ENCODE measurements at places on chromosomes 7 and 10.

GRCh38 chr10:117609095-117609795, 66.7 kb downstream of the EMX2 start:
- no peak for DNase-seq

DNA sequence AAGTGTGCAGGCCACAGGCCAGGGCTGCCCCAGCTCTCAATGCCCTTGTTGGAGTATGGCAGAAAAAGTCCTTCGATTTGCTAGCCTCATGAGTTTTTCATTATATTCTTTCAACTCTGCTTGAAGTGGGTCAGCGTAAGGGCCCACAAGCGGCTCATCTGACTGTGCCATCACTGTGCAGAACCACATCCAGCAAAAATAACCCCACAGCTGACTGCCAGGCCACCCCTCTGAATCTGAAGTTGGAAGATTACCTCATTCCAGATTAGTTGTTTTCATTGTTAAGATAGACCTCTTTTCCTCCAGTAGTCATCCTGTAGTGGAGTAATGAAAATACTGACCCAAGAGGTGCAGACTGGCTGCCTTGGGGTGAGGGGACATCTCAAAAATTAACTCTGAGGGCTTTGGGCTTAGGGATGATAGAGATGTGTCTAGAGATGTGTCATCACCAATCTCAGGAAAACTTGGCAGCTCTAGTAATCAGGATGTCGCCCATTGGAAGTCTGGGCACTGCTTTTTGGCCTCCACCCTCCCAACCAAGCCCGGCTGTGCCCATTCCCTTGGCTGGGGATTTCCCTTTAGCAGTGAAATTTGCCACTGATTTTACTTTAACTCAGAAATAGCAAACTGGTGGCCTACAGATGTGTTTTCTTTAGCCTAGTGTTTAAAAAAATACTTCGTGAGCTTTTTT, 164.3 kb downstream of the LCOR start:
- no peak for DNase-seq

GRCh38 chr7:22442882-22443369, 57.1 kb downstream of the STEAP1B start:
- DNase-seq: no peak

DNA sequence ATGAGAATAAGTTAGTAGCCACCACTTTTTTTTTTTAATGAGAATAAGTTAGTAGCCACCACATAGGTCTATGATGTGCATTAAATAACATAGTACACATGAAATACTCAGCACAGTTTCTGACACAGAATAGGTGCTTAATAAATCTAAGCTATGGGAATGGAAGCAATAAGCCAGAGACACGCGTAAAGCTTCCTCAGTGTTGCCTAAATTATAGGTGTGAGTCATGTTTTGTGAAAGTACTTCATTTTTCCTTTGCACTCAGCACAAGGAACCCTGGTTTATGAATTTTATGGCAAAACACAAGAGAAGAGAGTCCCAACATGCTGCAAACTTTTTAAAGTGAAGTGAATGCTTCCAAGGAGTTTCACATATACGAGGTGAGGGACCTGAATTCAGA, 267.4 kb downstream of the RNLS start:
- DNase-seq: no peak

GRCh38 chr10:11161096-11161495, 143.4 kb downstream of the CELF2 start:
- no peak for DNase-seq

DNA sequence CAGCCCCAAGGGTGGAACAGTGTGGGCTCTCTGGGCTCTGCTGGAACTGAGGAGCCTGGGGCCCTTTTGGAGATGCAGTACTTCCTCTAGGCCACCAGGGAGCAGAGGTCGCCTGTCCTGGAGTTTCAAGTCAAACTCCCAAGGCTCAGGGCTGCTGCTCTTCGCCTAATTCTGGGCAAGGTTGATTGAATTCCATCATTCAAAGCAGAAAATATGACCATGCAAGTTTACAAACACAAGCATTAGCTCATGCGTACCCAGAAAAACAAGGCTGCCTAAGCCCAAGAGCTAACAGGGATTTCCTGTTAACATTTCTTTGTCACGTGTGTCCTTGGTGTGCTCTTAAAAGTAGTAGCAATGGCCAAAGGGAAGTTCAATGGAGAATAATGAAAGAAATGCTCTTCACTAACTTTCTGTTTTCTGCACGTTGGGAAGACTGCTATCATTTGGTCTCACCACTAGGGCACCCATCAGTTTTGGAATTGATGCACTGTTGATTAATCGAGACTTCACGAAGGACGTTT, 20.1 kb downstream of the LDB3 start:
- DNase-seq: peak; percentile 40

- peak; percentile 27 for DNase-seq
These were observed 523 bp upstream of the CDH23 start for GRCh38 chr10:71396084-71396710.

GRCh38 chr7:111018960-111019736, 71.8 kb upstream of the LRRN3 start:
- DNase-seq: no peak

DNA sequence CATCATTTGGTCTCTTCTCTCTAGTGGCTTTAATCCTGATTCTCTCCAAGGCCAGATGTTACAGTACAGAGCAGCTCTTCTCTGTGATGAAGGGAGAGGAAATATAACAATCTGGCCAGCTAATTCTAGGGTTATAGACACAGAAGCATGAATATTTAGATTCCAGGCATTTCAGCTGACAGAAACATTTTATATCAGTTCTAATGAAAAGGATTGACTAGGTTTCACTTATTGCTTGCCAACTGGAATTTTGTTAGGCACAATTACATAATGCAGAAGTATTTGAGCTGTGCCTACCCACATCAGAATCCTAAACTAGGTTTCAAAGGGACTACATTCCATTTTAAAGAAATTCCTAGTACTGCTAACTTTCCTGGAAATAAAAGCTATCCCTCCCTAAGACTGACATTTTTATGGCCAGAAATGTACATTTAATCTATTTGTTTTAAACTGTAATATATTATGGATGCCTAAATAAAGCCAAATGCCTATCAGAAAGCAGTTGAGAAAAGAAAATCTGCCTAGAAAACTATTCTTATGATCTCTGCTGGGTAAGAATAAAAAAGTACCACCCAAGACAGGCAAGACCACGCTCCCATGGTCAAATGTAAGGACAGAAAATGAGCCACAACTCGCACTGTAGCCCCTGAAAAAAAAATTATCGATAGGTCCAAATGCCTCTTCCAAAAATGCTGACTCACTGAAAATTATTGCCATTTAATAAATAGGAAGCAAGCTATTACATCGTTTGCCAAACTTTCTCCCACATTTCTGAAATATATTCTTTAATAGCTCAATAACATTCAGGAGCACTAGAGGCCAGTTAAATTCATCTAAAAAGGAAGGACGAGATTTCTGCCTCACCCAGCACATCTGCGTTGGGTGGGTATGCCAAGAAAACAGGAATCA, 498.1 kb downstream of the KCNMA1 start:
- DNase-seq: no peak

DNA sequence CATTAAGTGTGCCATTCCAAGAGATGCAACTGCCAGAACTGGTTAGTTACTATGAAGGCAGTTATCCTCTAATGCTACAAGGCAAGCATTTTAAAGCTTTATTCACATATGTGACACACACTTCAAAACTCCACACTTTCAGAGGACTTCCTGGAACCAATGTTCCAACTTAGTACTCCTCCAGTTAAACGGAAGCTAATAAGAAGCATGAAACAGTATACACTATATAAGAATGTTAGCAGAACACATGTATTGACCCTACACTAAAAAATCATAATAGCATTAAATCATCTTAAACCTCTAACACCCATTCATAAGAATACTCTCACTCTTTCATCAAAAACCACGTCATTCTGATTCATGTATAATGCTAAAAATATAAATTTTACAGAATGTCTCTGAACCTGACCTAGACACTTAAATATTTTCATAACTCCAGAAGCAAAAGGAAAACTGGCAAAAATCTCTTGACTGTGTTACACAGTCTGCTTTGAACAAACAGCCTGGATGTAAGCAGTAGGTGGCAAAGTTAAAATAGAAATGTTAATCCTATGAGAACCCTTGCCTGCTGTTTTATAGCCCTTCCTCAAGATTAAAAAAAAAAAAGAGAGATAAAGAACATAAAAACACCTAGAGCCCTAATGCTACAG, 135.0 kb downstream of the SEMA3C start:
- DNase-seq: no peak

DNA sequence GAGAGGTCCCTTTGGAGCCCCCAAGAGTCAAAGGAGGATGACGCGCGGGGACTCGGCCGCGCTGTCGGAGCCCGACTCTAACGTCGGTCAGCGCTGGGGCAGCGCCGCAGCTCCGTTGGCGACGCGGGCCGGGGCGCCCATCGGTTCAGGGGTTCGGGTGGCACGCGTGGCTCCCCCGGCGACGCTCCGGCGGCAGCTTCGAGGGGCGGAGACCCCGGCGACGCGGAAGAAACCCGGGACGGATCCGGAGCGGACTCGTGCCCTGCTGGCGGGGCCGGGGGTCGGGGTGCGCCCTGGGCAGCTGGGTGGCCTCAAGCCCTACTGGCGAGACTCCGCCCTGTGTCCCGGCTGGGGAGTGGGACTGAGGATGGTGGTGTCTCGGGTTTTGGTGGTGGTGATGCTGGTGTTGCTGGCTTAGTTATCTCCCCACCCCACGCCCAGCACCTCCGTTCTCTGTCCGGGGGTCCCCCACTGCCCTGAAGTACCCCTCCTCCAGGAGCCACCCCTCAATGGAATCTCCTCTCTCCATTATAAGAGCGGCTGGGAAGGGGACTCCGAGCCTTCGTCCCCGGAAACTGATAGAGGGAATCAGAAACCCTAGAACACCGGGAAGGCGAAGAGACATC, at the start of gene NAT16:
NAT16 (minus strand) TSS at position 164 of the 626 bp plus-strand sequence. CDS start 5,486 bp downstream, outside the sequence.
- no peak for DNase-seq

DNA sequence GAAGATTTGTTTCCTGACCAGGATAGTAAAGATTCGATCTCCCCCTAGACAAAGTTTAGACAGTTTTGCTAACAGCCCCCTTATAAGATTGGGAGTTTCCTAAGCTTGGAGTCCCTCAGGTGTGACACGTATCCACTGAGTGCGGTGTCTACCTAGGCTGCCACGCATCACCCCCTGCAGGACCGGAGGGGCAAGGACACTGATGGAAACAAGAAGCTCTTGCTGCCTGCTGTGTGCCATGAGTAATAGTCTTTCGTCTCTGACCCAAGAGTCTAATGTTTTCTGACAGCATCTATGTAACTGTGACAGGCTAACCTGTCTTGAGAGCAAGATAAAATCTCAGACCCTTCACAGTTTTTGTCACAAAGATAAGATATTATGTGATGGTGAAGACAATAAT, 173.5 kb downstream of the SEMA3E start:
- no peak for DNase-seq

Data from stimulated activated CD4-positive, alpha-beta T cell treated with anti-CD3 and anti-CD28 coated beads, Interleukin-4, amount 100 ng/mL, for 1 hour (primary cell).